Activated CD4-positive, alpha-beta T cell treated with anti-CD3 and anti-CD28 coated beads for 36 hours (primary cell): ENCODE measurements at places on chromosomes 3 and 15.
A peak's percentile ranks its signal among the peaks of the same experiment; 100 is the strongest.

DNA sequence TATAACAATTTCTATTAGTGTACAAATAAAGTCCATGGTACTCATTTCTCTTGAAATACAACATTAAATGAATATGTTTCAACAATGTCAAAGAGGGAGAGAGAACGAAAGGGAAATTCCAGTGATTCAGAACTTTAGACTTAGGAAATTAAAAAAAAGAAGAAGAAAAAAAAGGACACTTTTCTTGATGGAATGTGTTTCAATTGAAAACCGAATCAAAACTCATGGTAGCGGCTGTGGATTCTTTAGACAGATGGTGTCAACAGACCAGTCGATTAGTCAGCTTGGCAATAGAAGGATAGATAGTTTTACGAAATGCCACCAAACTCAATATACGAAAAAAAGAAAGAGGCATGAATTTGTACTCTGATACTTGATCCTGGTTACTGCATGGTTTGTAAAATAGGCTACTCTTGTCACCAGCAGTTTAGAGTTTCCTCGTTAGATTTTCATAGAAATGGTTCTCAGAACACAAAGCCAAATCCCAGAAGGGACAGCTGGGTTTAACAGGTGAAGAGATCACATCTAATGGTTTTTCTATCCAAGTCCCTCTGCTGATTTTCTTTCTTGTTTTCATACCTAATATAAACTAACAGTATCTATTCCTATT is 793.5 kb downstream of the ROBO1 start:
- no peak for DNase-seq

GRCh38 chr15:38961456-38961855 is 396.8 kb upstream of the RASGRP1 start:
- DNase-seq: no peak

- no peak for DNase-seq
Observed at GRCh38 chr3:106688464-106688863, 688.8 kb upstream of the CCDC54 start.

DNA sequence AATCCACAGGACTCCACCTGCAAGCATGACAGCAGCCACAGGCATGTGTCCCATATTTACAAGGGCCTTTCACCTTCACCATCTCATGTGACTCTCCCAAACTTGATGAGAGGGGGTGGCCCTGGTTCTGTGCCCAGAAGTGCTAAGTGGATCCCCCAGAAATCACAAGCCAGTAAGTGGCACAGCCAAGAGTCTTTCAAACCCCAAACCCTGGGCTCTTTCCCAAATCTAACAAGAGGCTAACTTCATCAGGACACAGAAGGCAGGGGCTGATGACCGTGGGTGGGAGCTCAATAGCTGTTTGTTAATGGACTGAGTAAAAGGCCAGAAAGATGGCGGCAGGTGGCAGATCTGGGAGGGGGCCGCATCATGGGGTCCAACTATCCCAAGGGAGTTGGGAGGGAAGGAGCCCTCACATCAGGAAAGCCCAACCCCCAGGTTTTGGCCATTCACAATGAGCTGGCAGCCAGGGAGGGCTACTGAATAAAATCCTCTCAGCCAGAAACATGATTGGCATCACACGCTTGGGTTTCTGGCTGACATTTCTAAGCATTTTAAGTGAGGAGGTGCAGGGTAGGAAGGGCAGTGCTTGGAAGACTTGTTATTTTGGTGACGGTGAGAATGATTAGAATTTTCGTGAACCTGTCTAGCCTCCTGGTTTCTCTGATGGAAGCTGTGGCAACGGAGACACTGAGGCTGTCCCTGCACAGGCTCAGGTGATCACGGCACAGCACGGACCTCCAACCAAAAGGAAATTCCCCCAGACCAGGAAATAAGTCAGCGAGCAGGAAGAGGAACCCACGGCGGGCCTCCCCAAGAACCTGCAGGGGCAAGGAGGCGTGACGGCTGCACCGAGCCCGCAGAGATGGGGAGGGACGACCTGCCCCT is 109.3 kb downstream of the OXNAD1 start:
- peak; percentile 55 for DNase-seq

GRCh38 chr3:27688053-27688452 is 34.1 kb downstream of the EOMES start:
- no peak for DNase-seq

- DNase-seq: peak; percentile 26
Observed at GRCh38 chr3:81816473-81817250, 55.2 kb upstream of the GBE1 start.
